ENCODE measurements at places on chromosomes 3 and 15.

GRCh38 chr3:55330355-55330754 lies 156.8 kb downstream of the WNT5A start:
- no peak for DNase-seq

- DNase-seq: no peak
Measured at GRCh38 chr3:117454254-117454653, 744.7 kb downstream of the TUSC7 start.

- DNase-seq: no peak
Measured at GRCh38 chr3:42169579-42170120, 78.5 kb downstream of the TRAK1 start.

DNA sequence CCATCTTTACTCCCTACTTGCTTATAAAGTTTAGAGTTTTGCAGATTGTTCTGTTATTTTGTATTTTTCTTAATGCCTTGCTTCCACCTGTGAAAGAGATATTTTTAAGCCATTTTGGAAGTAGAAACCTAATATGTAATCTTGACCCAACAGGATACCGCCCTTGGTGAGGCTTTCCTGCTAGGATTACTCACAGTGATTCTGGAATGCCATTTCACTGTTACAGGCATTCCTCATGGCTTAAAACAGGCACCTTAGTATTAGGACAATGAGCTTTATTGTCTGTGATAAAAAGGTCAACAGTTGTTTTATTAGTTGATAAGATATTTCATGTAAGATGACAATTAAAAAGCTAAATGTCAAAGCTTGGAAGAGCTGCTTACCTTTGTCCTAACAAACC lies 58.2 kb downstream of the PHLDB2 start:
- DNase-seq: no peak

DNA sequence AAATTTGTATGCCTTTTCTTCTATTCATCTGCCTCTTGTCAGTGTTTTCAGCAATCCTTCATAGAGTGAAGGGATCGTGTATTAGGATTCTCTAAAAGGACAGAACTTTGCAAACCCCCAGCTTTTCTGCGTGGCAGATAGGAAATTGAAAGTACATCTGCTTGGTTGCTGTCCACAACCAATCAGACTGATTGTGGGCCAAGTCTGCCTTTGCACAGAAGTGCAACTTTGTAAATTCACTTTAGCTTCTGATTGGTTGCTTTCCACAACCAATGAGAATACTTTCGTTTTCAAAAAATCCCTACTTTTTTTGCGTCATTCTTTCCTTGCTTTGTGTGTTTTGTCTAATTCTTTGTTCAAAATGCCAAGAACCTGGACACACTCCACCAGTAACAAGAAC lies 847.4 kb downstream of the FHIT start:
- no peak for DNase-seq

DNA sequence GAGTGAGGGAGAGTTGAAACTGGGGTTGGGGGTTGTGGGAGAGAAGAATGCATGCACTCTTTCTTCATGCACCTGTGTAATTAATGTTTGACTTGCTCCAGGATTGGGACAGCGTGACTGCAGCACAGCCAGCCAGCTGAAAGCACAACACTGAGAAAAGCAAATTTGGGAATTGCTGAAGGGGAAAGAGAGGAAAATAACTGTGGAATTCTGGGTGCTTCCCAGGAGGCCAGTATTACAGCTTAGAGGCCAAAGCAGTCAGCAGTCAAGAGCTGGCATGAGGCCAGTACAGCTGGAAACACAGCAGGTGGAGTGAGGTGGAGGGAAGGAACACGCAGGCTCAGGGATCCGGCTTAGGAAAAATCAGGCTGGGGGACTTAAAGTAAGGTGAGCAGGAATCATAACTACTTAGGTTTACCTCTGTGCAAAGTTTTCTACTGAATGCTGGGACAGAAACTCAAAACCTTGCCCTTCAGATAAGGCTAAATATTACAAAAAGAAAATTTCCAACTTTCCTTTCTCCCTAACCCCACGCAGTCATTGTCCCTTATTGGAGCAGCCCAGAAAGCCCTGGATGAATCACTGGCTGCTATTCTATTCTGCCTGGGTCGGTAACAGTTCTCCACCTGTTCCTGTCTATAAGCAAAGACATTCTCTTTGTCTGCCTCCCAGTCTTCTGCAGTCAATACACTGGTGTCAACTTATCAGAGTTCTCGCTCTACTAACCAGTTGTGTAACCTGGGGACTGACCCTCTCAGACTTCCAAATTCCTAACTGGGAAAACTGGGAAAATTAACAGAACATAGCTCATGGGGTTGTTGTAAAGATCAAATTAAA lies 167.2 kb downstream of the MAGI1 start:
- DNase-seq: no peak

DNA sequence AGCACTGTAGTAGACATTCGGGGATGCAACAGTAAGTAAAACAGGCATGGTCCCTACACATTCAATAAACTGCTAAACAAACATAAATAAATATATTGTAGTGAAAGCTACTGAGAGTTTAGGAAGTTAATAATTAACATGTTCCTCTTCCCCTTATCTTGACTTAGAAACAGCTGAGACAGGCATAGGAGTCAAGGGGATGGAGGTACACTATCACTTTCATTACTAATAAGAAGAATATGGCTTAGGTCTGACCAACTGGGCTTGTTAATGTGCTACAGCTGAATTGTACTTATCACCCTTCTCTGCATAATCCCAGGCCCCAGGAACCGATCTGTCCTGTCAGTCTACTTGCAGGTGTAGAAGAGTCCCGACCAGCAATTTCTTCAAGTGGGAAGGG lies 116.3 kb upstream of the DAZL start:
- DNase-seq: no peak

DNA sequence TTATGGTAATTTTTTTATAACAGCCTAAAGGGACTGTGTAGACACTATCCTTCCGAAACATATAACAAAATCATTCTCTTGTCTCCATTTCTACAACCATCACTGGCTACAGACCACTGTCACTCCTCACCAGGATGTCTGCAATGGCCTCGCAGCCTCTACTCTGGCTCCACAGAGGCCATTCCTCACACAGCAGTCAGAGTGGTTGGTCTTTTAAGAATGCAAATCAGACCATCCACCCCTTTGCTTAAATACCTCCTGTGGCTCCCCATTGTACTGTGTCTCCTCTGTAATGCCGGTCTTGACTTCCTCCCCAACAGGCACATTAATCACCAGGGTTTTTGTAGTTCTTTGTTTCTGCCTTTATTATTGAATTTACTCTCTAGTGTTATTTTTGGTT lies 344.8 kb downstream of the ERC2 start:
- no peak for DNase-seq

- DNase-seq: no peak
Measured at GRCh38 chr3:7927864-7928263, 573.8 kb upstream of the LMCD1 start.

DNA sequence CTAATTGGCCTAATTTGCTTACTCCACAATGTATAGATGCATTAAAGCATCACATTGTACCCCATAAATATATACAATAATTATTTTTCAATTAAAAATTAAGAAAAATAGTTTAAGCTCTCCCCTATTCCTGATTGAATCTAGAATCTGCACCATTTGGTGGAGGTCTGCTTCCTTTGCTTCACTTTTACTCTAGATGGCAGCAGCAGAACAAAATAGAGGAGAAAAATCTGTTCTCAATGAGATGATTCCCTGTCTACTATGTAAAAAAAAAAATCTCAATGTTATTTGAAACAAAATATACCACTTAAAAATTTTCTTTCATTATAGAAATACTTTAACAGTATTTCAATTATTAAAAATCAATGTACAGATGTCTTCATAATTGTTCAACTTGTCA lies 109.6 kb upstream of the FXR1 start:
- no peak for DNase-seq

- DNase-seq: no peak
Measured at GRCh38 chr3:184812662-184813042, 686 bp downstream of the VPS8 start.

DNA sequence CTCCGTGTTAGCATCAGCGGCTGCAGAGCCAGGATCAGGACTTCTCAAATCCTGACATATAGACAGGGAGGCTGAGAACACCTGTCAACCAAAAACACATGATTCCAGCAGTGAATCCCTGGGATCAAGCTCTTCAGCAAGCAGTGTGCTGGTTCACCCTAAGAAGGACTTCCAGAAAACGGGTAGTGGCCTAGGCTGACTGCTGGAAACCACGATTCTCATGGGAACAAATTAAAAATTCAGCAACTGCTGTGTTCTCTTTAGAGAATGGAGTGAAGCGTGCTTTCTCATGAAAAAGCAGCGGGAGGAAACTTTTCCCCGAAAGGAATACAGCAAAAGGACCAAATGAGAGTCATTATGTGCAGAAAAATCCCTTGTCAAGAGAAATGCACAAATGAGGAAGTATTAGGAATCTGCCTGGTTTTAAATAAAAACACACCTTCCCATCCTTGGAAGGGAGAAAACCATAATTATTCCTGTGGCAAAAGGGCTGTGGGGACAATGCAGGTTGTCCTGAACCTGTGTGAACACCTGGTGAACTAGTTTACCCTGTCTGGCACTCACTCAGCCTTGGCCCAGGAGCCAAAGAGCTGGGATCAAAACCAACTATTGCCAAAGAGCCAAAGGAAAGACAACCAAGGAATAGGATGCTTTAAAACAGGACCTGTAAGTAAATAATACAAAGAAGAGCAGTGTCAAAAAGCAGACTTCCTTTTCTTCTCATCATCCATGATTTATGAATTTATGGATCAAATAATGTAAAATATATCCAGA lies 13.4 kb downstream of the IL12A start:
- no peak for DNase-seq

GRCh38 chr3:14329116-14329830 lies 73.1 kb upstream of the SLC6A6 start:
- DNase-seq: no peak

DNA sequence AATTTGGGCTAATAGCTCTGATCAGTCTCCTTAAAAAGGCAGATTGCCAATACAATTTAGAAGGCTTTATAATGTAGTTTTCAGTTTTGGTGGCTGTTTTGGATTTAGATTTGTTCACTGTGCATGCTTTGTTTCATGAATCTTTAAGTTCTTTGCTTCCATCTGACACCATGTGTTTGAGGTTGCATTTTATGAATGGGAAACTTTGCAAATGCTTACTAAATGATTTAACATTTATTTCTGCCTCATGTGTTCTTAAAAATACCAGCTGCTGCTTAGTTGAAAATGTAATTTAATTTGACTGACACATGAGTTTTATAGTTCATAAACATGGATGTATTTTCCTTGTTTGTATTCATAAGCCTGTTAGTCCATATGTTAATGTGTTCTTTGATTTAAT lies 78.6 kb downstream of the RNF13 start:
- DNase-seq: no peak

- DNase-seq: no peak
Measured at GRCh38 chr3:16725972-16726371, 120.7 kb upstream of the DAZL start.

DNA sequence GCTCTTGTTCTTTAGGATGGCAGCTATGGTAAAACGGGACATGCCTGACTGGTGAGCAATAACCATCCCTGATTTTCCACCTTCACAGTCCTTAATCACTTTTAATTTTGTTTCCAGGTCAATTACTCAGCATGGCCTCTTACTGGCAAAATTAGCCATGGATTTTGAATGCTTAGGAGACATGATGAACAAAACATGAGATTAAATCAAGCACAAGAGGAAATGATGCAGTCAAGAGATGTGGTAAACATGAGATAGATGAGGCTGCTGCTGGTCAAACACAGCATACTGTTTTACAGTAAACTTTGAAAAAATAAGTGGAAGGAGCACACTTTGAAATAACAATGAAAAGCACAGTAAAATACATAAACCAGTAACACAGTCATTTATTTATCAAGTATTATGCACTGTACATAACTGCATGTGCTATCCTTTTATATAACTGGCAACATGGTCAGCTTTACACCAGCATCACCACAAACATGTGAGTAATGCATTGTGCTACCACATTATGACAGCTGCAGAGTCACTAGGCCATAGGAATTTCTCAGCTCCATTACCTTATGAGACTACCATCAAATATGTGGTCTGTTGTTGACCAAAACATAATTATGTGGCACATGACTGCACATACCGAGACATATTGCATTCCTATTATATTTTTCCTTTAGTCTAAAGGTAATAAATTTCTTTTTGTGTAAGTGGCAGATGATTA lies 30.1 kb upstream of the ZNF502 start:
- no peak for DNase-seq

DNA sequence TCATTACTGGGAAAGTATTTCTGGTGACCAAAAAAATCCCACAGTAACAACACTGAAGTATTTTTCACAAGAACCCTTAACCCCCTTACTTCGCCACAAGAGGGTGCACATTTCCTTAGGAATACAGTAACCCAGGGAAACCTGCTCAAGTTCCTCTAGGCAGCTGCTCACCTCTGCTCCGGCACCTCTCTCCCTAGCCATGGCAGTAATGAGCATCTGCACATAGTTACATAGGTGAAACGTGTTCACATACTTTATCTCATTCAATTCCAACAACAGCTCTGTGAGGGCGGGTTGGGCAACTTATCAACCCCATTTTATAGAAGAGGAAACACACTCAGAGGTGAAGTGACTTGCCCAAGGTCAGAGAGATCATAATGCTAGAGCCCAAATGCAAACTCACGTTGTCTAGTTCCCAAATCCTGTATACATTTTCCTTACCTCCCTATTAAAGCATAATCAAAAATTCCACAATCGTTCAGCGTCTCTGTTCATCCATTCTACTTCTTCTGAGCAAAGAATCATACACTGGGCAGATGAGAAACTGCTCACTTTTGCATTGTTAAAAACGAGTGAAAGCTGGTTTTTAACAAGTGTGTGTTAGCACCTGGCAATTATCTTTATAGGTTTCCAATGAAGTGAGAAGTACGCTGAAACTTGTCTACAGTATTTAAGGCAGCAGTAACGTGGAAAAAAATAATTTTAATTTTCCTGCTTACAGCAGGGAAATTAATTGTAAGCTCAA lies 90.7 kb downstream of the IGF2BP2 start:
- peak; percentile 78 for DNase-seq

DNA sequence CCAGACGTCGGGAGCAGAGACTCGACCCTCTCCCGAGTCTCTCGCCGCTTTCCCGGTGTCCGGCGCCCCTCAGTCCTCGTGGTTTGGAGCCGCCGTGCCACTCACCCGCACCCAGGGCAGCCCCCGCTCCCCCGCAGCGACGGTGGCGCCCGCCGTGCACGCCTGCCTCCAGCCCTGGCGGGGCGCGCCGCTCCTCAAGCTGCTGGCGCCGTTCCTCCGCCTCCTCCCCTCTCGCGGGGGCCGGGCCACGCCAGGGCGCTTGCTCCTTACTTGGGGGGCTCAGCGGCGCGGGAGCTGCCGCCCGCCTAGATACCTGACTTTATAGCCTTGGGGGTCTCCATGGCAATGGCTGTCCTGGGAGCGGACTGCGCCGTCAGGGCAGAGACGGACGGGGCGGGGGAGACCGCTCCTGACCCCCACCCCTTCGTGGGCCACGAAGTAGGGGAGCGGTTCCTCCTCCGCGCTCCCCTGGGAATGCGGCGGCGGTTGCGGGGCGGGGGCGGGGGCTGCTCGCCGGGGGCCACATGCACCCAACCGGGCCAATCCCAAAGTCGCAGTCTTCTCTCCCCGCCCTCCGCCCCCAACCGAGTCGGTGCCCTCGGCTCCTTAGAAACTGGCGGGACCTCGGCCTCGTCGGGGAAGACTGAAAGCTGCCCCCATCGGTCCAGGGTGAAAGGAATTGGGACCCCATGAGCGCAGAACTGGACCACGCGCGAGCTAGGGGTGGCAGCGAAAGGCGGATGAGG lies at the start of gene ANKRD63:
ANKRD63 (minus strand) TSS at position 196 of the 746 bp plus-strand sequence. CDS start 478 bp downstream, outside the sequence.
- DNase-seq: no peak

Data from SK-N-MC (cell line).